Urothelium cell line (cell line): ENCODE measurements at places on chromosomes 1 and 21.

DNA sequence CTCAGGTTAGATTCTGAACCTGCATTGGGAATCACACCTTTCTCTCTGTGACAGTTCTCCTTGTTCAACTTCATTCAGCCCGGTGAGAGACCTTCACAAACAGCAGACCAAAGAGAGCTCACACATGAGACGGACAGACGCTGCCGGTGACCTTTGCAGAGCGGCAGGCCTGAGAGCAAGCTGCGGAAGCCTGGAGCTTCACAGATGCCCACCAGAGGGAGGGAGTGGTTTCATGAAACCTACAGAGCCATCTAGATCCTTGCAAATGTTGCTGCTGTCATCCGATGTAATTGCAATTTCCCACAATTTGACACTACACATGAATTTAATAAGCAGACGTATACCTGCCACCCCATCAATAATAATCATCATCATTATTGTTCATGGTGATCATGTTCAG lies 39.4 kb downstream of the GRIK3 start:
- no peak for DNase-seq

- DNase-seq: no peak
These were observed 102.0 kb downstream of the NMNAT2 start for GRCh38 chr1:183315991-183316758.

DNA sequence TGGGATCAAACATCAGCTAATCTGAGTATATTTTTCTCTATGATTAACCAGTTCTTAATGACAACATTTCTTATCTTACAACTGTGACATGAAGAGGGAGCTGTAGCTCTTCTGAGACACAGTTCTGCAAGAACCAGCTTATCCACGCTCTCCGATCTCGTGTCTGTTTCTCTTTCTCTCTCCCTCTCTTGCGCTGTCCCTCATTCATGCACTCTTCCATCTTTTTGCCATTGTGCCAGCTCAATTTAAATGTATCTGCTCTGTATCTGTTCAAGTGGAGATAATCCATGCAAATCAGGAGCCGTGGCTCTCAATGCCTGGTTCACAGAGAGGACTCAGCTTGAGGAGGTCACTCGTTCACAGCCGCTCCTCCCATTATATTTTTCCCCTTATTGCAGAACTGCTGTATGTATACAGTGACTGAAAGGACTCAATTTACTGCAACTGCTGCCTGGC lies 494.7 kb upstream of the ADGRL2 start:
- no peak for DNase-seq

DNA sequence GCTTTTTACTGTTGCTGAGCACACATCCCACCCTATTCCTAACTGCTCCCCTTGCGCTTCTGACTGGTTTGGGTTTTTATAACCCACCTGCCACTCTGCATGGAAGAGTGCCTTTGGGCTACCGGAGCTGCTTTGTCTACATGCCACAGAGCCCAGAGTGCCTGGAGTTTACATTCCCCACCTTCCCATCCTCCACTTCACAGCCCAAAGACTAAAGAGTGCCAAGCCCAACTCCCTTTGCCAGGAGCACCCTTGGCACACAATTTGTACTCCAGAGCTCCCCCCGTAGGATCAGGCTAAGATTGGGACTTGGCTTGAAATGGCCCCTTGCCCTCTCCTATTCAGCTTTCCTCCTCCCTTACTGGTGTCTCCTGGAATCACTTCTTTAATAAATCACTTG lies 63.3 kb downstream of the LHX9 start:
- DNase-seq: no peak

- no peak for DNase-seq
These were observed 55.9 kb downstream of the SLC66A1 start for GRCh38 chr1:19368050-19368449.

DNA sequence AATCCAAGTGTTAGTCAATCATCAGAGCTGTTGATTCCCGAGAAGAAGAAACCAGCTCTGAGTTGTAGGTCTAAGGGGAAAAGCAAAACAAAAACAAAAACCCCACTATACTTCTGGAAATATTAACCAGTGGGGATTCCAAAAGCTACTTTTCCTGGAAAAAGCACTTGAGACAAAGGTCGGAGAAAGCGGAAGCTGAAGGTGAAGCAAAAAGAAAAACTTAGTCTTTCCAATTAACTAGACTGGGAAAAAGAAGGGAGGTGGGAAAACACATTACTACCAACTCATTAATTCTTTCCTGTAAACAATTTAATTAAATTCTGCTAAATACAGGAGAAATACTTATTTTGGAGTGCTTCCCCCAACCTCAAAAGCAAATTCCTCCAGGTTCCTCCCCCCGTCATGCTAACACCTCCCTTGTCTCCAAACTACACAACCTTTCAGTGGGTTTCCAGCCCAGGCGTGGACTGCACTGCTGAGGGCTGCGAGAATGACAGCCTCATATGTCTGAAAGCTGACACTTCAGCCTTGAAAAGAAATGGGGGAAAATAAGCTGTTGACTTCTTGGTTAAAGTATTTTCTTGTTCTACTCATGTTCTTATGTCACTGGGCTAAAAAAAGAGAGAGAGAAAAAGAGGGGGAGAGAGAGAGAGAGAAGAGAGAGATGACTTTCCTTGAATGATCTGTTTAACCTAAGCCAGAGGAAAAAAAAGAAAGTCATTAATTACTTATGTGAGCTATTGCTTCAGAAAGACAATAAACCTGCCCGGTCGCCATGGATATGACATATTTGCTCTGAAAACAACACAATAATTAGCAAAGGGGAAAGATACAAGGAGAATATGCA lies 5.1 kb downstream of the CASZ1 start:
- no peak for DNase-seq

- peak; percentile 65 for DNase-seq
These were observed 23.0 kb upstream of the ZBTB40 start for GRCh38 chr1:22428672-22429071.

GRCh38 chr1:92515796-92516201 lies 29.1 kb upstream of the GFI1 start:
- DNase-seq: no peak
